ENCODE measurements at places on chromosomes 16 and 17.

DNA sequence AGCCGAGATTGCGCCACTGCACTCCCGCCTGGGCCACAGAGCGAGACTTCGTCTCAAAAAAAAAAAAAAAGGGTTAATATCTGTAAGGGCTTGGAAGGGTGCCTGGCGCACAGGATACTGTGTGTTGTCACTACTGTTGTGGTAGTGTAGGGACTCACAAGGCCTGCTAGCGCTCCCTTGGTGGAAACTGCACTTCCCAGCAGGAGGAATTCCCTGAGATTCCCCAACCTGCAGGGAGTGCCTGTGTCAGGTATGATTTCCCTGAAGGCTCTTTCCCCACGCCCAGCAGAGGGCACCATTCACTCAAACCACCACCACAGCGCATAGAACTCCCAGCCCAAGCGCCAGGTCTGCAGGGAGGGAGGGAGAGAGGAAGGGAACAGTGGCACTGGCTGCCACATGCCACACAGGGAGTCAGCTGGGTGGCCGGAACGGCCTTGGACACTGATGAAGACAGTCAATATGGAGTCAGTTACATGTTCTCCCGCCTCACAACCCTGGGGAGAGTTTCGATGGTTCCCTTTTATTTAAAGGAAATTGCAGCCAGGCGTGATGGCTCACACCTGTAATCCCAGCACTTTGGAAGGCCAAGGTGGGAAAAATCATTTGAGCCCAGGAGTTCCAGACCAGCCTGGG, 32.7 kb upstream of the CDH1 start:
- DNase-seq, result peak; percentile 67

- DNase-seq, result no peak
Observed at GRCh38 chr17:36978810-36979564, 30.2 kb downstream of the AATF start.

DNA sequence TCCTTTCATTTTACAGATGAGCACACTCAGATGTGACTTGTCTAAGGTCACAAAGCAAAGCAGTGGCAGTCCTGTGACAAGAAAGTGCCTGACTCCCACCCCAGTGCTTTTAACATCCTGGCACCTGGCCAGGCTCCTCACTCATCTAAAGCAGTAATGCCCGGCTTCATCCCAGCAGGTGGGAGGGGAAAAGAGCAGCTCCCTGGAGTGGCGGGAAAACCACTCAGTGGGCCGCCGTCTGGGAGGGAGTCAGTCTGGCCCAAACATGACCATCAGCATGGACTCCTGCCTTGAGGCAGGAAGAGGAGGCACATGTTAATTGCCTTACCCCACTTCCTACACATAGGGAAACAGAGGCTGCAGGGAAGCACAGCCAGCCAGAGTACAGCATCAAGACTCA, 2.6 kb downstream of the PCGF2 start:
- no peak for DNase-seq

DNA sequence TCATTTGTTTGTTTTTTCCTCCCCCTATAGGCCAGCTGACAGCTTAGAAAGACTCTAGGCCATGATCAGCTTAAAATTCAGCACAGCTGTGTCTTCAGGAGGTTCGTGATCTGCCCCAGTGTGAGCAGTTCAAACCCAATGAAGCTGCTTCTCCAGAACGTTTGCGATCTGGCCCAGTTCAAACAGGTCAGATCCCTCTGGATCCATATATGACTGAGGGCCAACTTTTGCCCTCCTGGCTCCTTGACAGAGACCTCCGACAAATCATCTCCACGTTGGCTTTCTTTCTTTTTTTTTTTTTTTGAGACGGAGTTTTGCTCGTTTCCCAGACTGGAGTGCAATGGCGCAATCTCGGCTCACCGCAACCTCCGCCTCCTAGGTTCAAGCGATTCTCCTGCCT, 50.2 kb upstream of the ATF7IP2 start:
- no peak for DNase-seq

DNA sequence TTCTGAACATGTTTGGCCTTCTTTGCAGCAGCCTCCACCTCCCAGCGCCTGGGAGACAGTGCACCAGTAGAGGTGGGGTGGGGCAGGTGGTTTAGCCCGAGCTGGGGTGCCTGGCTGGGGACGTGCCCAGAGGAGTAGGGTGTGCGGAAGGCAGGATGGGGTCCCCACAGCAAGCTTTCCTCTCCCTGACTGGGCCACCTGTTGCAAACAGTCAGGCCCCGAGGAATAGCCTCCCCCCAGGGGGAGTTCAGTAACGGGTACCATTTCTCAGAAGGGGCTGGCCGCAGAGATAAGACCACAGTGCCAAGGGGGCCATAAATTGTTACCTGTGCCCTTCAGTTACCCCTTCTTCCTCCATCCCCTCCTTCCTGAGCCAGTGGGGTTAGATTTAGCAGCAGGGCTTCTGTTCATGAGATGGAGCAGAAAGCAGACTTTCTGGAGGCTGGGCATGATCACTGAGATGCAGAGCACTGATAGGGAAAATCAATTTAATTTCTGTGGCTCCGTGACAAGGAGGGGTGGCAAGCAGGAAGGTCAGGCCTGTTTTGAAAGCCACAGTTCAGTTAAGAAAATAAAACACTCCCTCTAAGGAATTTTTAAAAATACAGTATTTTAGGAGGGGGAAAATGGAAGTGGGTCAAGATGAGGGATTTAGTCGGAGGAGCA, 181.9 kb downstream of the MSI2 start:
- no peak for DNase-seq

- DNase-seq, result no peak
Observed at GRCh38 chr16:4166821-4167220, 50.6 kb upstream of the ADCY9 start.

All from neural crest cell (in vitro differentiated cells).